ENCODE measurements at places on chromosomes 12 and 14. TPM values are rescaled to one million over a fixed set of nuclear protein-coding genes. Genes with fewer than 3 reads are reported as not detected.

The AQP2 gene
- not detected for total RNA-seq

The PKP2 gene
- total RNA-seq = 0.40 TPM

The KANSL2 gene
- total RNA-seq = 60.3 TPM

GRCh38 chr12:108162207-108162606 is 33.1 kb downstream of the WSCD2 start:
- H3K27ac ChIP-seq = no peak overlapping the region
- no peak for DNase-seq
- H3K36me3 ChIP-seq = no peaks in the 10 kb centered on the region
- no peak overlapping the region for H3K4me3 ChIP-seq
- H3K27me3 ChIP-seq = no peaks in the 10 kb centered on the region

- H3K27ac ChIP-seq = no peak overlapping the region
- DNase-seq = no peak
- H3K4me1 ChIP-seq = no peaks in the 10 kb centered on the region
- no peak overlapping the region for H3K4me3 ChIP-seq
- H3K27me3 ChIP-seq = no peaks in the 10 kb centered on the region
Observed at GRCh38 chr12:63764481-63764880, 15.2 kb upstream of the RXYLT1 start.

GRCh38 chr12:50579757-50580267 is 75.0 kb downstream of the DIP2B start:
- no peaks in the 10 kb centered on the region for H3K36me3 ChIP-seq
- no peaks in the 10 kb centered on the region for H3K27me3 ChIP-seq
- DNase-seq = no peak
- H3K4me3 ChIP-seq = no peak overlapping the region
- no peaks in the 10 kb centered on the region for H3K4me1 ChIP-seq

DNA sequence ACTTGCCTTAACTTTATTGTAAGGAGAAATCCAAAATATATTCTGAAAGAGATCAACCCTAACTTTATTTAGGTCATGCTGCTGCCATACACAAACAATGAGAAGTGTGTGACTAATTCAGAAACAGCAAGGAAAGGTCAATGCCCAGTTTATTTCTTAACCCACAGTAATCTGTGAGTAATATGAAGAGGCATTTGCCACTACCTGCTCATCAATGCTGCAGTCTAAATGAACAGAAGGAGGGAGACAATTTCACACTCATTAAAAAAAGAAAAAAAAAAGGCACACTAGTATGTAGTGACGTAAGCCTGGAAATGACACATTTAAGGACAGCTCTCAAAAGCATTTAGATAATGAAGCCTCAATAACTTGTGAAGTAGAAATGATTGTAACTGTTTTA is 90.5 kb upstream of the FOXN3 start:
- H3K36me3 ChIP-seq = no peaks in the 10 kb centered on the region
- H3K4me1 ChIP-seq = peaks cover 56% of the 10 kb centered on the region
- no peak overlapping the region for H3K4me3 ChIP-seq
- no peak for DNase-seq

DNA sequence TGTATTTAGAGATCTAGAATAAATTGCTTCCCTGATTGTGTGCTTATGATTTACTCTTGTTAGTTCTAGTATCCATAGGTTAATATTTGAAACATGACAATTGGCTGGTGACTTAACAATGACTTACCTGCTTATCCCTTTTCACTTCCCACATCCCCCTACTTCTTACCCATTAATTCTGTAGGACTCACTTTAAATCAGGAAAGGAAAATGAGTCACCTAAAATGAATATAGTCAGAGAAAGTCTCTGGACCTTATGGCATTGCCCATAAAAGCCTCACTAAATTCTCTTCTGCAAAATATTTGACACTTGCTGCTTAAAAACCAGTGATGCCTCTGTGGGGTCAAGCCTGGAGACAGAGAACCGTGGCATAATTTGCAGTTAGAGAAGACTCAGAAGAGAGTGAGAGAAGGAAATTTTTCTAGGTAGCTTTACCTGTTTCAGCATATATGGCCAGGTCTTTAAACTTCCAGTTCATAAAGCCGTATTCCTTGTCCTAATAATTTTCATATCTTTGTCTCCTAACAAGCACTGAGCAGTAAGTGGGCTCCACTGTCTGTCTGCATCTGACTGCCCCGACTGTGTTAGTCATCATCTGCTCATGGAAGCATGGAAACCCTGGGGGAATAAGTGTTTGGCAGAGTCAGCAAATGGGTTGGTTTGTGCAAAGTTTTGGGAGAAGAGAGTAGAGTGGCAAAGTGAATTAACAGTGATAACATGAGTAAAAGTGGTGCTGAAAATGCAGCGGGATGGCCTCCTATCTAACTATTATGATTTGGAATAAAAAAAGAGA is 294.4 kb downstream of the AKAP6 start:
- no peaks in the 10 kb centered on the region for H3K27me3 ChIP-seq
- DNase-seq = no peak
- no peaks in the 10 kb centered on the region for H3K36me3 ChIP-seq
- H3K4me3 ChIP-seq = no peak overlapping the region
- no peaks in the 10 kb centered on the region for H3K4me1 ChIP-seq

DNA sequence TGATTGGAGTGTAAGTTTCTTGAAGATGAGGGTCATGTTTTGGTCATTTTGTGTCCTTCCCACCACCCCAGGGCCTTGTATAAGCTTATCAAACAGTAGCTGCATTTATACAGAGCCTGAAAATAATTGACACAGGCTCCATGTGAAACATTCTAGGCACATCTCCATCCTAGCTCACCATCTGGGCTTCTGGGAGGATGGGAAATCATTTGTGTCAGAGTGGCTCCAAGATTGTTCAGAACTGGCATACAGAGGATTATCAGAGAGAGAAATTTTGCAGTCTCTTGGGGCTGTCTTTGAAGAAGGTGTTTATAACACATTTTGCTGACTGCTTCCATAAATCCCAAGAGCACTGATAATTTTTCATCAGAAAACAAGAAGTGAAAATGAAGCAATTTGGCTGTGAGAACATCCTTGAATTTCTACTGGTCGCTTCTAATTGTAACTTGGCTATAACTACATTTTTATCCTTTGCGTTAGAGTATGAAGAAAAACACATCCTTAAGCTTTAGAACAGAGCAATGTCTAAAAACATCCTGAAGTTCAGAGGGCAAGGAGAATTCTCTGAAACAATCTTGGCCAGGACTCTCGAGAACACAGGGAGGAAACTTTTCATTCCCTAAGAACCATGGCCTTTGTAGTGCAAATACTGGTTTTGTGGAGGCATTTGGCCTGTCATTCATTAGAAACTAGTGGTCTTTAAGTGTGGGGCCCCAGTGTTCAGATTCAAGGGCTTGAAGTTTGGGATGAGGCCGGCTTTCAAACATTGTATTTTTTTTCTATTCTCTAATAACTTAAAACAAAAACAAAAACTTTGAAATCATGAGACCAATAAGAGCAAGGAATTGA is 151.1 kb downstream of the DACT1 start:
- no peaks in the 10 kb centered on the region for H3K4me1 ChIP-seq
- no peak for DNase-seq
- no peaks in the 10 kb centered on the region for H3K36me3 ChIP-seq
- no peak overlapping the region for H3K4me3 ChIP-seq
- no peak overlapping the region for H3K27ac ChIP-seq

DNA sequence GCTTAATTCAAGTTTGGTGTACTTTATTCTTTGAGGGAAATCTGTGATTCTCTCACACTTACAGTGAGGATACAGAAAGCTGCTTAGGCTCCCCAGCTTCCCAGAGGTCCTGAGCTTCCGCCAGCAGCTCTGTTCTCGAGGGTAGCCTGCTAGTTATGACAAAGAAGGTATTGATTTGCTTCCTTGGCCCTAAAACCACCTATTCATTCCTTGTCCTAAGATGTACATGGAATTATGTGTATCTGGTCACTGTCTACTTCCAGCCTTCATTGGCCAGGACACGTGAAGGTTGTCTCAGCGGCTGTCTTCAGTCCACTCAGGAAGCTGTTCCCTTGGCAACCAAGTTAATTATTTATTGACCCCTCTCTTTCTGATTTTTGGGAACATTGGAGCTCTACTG is 55.7 kb downstream of the GALNT8 start:
- no peaks in the 10 kb centered on the region for H3K27me3 ChIP-seq
- no peak for DNase-seq
- H3K4me3 ChIP-seq = no peak overlapping the region
- no peaks in the 10 kb centered on the region for H3K36me3 ChIP-seq
- H3K27ac ChIP-seq = no peak overlapping the region
- H3K4me1 ChIP-seq = no peaks in the 10 kb centered on the region
